ENCODE measurements at places on chromosomes 6 and 20.

- no peaks in the 10 kb centered on the region for H3K4me1 ChIP-seq
- DNase-seq = no peak
- H3K27me3 ChIP-seq = no peaks in the 10 kb centered on the region
- no peak overlapping the region for H3K4me3 ChIP-seq
Measured at GRCh38 chr20:19241440-19241839, 29.0 kb downstream of the SLC24A3 start.

DNA sequence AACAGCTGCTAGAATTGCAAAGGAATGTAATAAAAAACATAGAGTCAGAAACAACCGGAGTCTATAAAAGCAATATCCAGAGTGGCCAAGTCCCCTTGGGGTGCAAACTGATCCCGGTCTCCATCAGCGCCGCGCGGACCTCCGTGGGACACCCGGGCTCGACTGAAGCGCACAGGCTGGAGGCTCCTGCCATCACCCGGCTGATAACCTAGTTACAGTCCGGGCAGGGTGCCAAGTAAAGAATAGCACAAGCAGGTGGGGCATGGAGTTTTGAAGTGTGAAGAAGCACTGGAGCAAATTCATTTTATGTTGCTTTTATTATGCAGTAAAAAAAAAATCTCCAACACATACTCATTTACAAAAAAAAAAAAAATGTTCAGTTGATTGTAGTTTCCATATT lies 205.1 kb upstream of the GMDS start:
- no peak overlapping the region for H3K27ac ChIP-seq
- H3K4me3 ChIP-seq = no peak overlapping the region
- H3K36me3 ChIP-seq = no peaks in the 10 kb centered on the region
- H3K4me1 ChIP-seq = peaks cover 4% of the 10 kb centered on the region
- no peak for DNase-seq
- peaks cover 24% of the 10 kb centered on the region for H3K27me3 ChIP-seq

DNA sequence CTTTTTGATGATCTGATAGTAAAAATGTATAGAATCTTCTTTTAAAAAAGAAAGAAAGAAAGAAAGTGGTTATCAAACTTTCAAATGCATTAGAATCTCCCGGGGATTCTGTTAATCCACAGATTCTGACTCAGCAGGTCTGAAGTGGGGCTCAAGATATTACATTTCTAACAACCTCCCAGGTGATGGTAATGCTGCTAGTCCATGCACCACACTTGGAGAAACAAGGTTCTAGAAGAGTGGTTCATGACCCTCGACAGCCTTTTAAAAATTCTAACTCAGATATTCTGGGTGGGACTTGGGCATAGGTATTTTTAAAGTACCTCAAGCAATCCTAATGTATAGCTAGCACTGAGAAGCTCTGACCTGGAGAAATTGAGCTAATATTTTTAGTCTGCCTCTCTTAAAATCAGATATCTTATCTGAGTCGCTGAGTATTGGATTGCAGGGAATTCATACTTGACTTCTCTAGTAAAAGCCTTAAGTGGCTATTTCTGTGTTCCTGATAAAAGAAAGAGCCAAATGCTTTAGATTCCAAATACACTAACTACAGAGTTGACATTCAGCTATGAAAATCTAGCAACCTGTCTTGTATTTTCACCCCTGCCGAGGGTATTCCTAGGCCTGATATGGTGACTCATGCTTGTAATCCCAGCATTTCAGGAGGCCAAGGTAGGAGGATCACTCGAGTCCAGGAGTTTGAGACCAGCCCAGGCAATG lies 252.4 kb downstream of the PHACTR1 start:
- no peaks in the 10 kb centered on the region for H3K4me1 ChIP-seq
- no peaks in the 10 kb centered on the region for H3K36me3 ChIP-seq
- H3K27ac ChIP-seq = no peak overlapping the region
- H3K27me3 ChIP-seq = peaks cover 40% of the 10 kb centered on the region
- DNase-seq = no peak

- no peak overlapping the region for H3K4me3 ChIP-seq
- DNase-seq = no peak
- H3K27me3 ChIP-seq = no peaks in the 10 kb centered on the region
- H3K36me3 ChIP-seq = peaks cover 13% of the 10 kb centered on the region
- peaks cover 2% of the 10 kb centered on the region for H3K4me1 ChIP-seq
- no peak overlapping the region for H3K27ac ChIP-seq
Measured at GRCh38 chr20:13452470-13453124, 186.1 kb downstream of the TASP1 start.

GRCh38 chr20:2336471-2336870 lies 40.7 kb downstream of the TGM3 start:
- DNase-seq = no peak
- H3K4me1 ChIP-seq = no peaks in the 10 kb centered on the region
- no peak overlapping the region for H3K27ac ChIP-seq
- H3K27me3 ChIP-seq = no peaks in the 10 kb centered on the region
- no peak overlapping the region for H3K4me3 ChIP-seq

GRCh38 chr6:149268768-149269167 lies 48.7 kb upstream of the TAB2 start:
- no peak overlapping the region for H3K27ac ChIP-seq
- peaks cover 50% of the 10 kb centered on the region for H3K4me1 ChIP-seq
- DNase-seq = no peak
- H3K36me3 ChIP-seq = peaks cover 8% of the 10 kb centered on the region
- no peaks in the 10 kb centered on the region for H3K27me3 ChIP-seq

- no peak overlapping the region for H3K4me3 ChIP-seq
- H3K36me3 ChIP-seq = peaks cover 76% of the 10 kb centered on the region
- no peak overlapping the region for H3K27ac ChIP-seq
- H3K4me1 ChIP-seq = peaks cover 29% of the 10 kb centered on the region
Measured at GRCh38 chr6:158707821-158708195, 58.0 kb downstream of the SYTL3 start.

DNA sequence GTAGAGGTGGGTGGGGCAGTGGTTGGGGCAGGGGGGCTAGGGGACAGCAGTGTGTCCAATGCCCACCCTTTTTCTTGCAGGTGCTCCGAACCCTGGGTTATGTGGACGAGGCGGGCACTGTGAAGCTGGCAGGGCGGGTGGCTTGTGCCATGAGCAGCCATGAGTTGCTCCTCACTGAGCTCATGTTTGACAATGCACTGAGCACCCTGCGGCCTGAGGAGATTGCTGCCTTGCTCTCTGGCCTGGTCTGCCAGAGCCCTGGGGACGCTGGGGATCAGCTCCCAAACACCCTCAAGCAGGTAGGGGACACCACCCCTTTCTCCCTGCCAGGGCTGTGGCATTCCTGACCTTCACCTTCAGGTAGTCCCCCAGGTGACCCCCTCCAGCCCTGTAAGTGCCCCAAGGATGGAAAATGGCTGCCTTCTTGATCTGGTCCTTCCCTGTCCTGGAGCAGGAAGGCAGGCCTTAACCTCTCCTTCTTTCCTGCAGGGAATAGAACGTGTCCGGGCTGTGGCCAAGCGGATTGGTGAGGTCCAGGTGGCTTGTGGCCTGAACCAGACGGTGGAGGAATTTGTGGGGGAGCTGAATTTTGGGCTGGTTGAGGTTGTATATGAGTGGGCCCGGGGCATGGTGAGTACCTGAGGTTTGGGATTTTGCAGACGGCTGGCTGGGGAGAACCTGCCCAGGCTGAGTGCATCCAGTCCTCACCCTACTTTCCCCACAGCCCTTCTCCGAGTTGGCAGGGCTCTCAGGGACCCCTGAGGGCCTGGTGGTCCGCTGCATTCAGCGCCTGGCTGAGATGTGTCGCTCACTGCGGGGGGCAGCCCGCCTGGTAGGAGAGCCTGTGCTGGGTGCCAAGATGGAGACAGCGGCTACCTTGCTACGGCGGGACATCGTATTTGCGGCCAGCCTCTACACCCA lies 2.9 kb downstream of the DXO start:
- no peak overlapping the region for H3K27ac ChIP-seq
- no peak overlapping the region for H3K4me3 ChIP-seq
- no peak for DNase-seq
- no peaks in the 10 kb centered on the region for H3K27me3 ChIP-seq
- H3K4me1 ChIP-seq = peaks cover 23% of the 10 kb centered on the region
- peaks cover 50% of the 10 kb centered on the region for H3K36me3 ChIP-seq

- H3K4me3 ChIP-seq = no peak overlapping the region
- no peak overlapping the region for H3K27ac ChIP-seq
- DNase-seq = no peak
- no peaks in the 10 kb centered on the region for H3K4me1 ChIP-seq
Measured at GRCh38 chr20:23641936-23642751, 4.4 kb upstream of the CST3 start.

- DNase-seq = no peak
- no peak overlapping the region for H3K27ac ChIP-seq
- H3K27me3 ChIP-seq = no peaks in the 10 kb centered on the region
- peaks cover 49% of the 10 kb centered on the region for H3K36me3 ChIP-seq
- H3K4me3 ChIP-seq = no peak overlapping the region
Measured at GRCh38 chr6:39173270-39173669, 56.0 kb downstream of the KCNK5 start.

GRCh38 chr6:101458826-101459225 lies 65.3 kb downstream of the GRIK2 start:
- H3K27me3 ChIP-seq = no peaks in the 10 kb centered on the region
- H3K4me1 ChIP-seq = no peaks in the 10 kb centered on the region
- no peak for DNase-seq
- no peak overlapping the region for H3K4me3 ChIP-seq

DNA sequence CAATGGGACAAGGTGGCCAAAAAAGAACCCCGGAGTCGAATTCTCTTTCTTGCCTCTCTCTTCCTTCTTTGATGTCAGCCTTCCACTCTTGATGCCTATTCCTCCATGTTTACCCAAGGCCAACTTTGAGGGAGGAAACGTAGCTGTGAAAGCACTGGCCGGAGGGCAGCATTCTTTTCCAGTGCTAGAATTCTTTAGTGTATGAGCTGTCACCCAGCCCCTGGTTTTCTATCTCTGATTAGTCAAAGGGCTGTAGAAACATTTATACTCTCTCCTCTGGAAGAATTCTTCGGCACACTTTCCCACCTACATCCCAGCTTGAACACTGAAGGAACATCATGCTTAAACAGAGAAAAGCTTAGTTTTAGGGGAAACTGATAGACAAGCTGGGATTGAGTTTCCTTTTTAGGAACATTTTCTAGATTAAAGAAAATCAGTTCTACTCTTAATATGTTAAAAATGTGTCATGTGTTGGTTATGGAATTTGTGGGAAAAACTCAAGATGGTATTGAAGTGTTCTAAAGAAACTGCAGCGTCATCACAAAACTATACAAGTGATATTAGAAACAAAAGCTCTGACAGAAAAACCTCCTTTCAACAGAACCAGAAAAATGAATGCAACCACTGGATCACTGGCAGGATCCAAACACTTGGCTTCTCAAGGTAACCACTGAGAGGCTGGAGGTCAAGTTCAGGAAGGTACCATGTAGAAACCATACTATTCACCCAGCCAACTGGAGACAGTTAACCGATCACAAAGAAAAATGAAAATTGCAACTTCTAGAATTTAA lies 20.7 kb upstream of the UTRN start:
- peaks cover 6% of the 10 kb centered on the region for H3K27me3 ChIP-seq
- H3K27ac ChIP-seq = no peak overlapping the region
- no peaks in the 10 kb centered on the region for H3K36me3 ChIP-seq
- no peaks in the 10 kb centered on the region for H3K4me1 ChIP-seq

GRCh38 chr6:155187994-155188706 lies 75.7 kb upstream of the CLDN20 start:
- H3K4me1 ChIP-seq = peaks cover 48% of the 10 kb centered on the region
- peaks cover 54% of the 10 kb centered on the region for H3K36me3 ChIP-seq
- H3K27ac ChIP-seq = peak overlapping the region; percentile 34

GRCh38 chr6:87881342-87881895 lies 166.2 kb upstream of the SPACA1 start:
- H3K27ac ChIP-seq = no peak overlapping the region
- peaks cover 18% of the 10 kb centered on the region for H3K27me3 ChIP-seq
- no peak overlapping the region for H3K4me3 ChIP-seq
- no peaks in the 10 kb centered on the region for H3K36me3 ChIP-seq

- H3K27ac ChIP-seq = no peak overlapping the region
- H3K4me1 ChIP-seq = no peaks in the 10 kb centered on the region
- DNase-seq = no peak
- H3K4me3 ChIP-seq = no peak overlapping the region
- no peaks in the 10 kb centered on the region for H3K36me3 ChIP-seq
- H3K27me3 ChIP-seq = no peaks in the 10 kb centered on the region
Measured at GRCh38 chr6:151916075-151916474, 108.6 kb downstream of the ESR1 start.

DNA sequence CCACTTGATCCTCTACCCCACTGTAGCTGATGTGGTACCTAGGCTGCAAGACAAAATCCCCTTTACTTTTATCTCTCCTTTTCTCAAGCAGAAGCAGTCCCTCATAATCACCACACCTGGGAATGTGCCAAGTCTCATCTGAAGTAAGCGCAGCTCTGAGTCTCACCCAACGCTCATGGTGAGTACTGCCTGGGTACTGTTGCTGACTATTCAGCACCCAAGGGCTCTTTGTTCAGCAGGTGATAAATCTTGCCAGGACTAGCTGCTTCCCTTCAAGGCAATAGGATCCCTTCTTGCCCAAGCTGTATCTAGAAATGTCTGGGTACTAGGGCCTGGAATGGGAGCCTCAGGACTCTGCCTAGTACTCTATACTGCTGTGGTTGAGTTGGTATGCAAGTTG lies 70.9 kb downstream of the GCLC start:
- peaks cover 7% of the 10 kb centered on the region for H3K4me1 ChIP-seq
- H3K36me3 ChIP-seq = no peaks in the 10 kb centered on the region
- DNase-seq = no peak
- H3K4me3 ChIP-seq = no peak overlapping the region

DNA sequence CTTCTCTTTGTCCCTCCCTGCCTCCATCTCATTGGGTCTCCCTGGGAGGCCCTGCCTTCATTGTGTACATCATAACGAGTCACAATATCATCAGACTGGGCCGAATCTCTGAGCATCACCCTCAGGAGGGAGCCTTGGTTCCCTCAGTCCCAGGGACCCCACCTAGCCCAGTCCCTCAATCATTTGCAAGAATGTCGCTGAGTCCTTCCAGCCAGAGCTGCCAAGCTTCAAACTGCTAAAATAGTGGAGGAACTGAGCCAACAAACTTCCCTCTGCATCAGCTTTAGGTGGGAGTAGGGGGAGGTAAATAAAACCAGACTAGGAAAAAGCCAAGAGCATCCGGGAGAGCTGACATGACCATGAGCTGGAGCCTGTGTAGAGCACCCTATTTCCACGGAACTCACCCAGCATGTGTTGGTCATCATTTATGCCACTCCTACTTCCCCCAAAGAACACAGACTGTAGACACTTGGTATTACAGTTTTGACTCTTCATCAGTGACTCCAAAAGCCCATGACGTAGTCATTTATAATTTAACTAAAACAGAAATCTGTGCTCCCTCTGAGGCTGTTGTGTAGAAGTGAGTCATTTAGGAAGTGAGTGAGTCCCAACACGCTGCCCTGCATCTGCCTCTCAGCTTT lies 28.8 kb upstream of the IL17A start:
- peaks cover 13% of the 10 kb centered on the region for H3K36me3 ChIP-seq
- peak overlapping the region; percentile 10 for H3K4me3 ChIP-seq
- H3K27ac ChIP-seq = peak overlapping the region; percentile 96

- peaks cover 3% of the 10 kb centered on the region for H3K4me1 ChIP-seq
- no peak overlapping the region for H3K4me3 ChIP-seq
- no peak overlapping the region for H3K27ac ChIP-seq
- H3K36me3 ChIP-seq = no peaks in the 10 kb centered on the region
- peaks cover 8% of the 10 kb centered on the region for H3K27me3 ChIP-seq
- DNase-seq = no peak
Measured at GRCh38 chr6:119426619-119427018, 77.1 kb upstream of the MAN1A1 start.

- H3K36me3 ChIP-seq = no peaks in the 10 kb centered on the region
- no peak overlapping the region for H3K4me3 ChIP-seq
- H3K4me1 ChIP-seq = no peaks in the 10 kb centered on the region
- no peak overlapping the region for H3K27ac ChIP-seq
Measured at GRCh38 chr20:64146301-64146935, 17.8 kb upstream of the MYT1 start.

- DNase-seq = no peak
- no peaks in the 10 kb centered on the region for H3K36me3 ChIP-seq
- H3K27ac ChIP-seq = no peak overlapping the region
- H3K4me1 ChIP-seq = no peaks in the 10 kb centered on the region
- H3K27me3 ChIP-seq = no peaks in the 10 kb centered on the region
Measured at GRCh38 chr6:5128351-5128750, 43.2 kb downstream of the PPP1R3G start.

All from activated T-helper 2 cell treated with anti-CD3 and anti-CD28 coated beads, Interferon-gamma antibody, Interleukin-2, Interleukin-4, amounts not matched to agents 10 μg/mL and 5 μg/mL and 100 μg/mL, durations not matched to agents 14 hours and 24 hours and 36 hours (primary cell).